ENCODE measurements at places on chromosomes 1 and 21.

DNA sequence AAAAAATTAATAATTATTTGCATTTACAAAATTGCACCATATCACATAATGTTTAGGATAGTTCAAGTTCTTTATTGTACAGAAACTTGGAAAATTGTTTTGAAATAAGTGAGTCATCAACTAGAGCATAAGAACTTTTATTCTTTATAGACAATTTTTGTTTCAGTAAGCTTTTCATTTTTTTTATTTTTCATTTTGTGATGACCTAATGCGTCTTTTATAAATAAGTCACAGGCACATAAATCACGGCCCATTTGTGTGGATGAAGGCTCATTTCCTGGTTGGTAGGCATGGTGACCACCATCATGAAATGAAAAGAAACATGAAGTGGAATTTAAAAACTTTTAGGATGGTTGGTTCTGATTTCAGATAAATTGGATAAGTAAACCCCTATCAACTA lies 39.3 kb downstream of the SPAG17 start:
- DNase-seq: no peak

DNA sequence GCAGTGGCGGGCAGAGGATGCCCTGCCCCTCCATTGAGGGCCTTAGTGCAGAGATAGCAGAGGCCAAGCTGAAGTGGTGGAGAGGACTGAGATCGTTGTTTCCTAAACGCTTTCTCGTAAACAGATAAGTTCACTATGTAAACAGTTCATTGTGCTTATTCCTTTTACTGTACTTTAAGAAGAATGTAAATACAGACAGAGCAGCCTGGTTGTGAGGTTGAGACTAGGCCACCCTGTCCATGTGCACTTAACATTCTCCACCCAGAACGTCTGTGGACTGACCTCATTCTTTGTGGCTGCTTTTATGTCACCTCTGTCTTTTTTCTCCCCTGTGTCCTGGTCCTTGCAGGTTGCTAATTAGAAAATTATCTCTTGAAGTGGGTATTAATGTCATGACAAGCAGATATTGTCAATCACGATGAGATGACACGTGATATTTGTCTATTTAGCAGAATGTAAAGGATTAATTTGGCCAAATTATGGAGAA lies 8.5 kb downstream of the CENPS start:
- no peak for DNase-seq

- DNase-seq: no peak
Observed at GRCh38 chr21:34004013-34004938, 69.1 kb upstream of the MRPS6 start.

DNA sequence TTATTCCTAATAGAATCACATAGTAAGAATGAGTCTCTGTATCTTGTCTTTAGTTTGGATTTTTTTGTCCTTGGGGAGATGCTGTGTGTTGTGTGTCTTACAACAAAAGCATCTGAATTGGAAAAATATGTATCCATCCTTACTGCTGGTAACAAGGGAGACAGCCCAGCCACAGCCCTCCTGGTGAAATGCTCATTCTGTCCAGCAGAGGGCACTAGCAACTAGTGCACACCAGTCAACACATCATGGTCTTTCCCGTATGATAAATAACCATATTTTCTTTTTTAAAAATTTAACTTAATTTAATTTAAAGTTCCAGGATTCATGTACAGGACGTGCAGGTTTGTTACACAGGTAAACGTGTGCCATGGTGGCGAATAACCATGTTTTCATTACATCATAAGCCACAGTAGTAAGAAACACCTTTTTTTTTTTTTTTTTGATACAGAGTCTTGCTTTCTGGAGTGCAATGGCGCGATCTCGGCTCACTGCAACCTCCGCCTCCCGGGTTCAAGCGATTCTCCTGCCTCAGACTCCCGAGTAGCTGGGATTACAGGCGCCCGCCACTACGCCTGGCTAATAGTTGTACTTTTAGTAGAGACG lies 245.1 kb downstream of the PTBP2 start:
- DNase-seq: no peak

DNA sequence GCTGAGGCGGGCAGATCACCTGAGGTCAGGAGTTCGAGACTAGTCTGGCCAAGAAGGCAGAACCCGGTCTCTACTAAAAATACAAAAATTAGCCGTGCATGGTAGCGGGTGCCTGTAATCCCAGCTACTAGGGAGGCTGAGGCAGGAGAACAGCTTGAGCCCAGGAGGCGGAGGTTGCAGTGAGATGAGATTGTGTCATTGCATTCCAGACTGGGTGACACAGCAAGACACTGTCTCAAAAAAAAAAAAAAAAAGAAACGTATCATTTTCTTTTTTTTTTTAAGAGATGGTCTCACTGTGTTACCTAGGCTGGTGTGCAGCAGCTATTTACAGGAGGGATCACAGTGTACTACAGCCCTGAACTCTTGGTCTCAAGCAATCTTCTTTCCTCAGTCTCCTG lies 47.3 kb downstream of the ITGB3BP start:
- no peak for DNase-seq

GRCh38 chr1:182392050-182393028 lies 749 bp upstream of the GLUL start:
- peak; percentile 28 for DNase-seq

- no peak for DNase-seq
Observed at GRCh38 chr1:220767312-220768125, 19.2 kb upstream of the MTARC1 start.

All from activated gamma-delta T cell (primary cell).